ENCODE measurements at places on chromosomes 12 and 14. TPM values are rescaled to one million over a fixed set of nuclear protein-coding genes. Genes with fewer than 3 reads are reported as not detected.

Gene PDZRN4
- not detected for total RNA-seq

Gene INSM2
- total RNA-seq, result not detected

Gene SMIM10L1
- 13.3 TPM for total RNA-seq

Gene LPAR5
- total RNA-seq, result 0.14 TPM

Gene SYNE3
- 3.5 TPM for total RNA-seq

Gene DPF3
- total RNA-seq, result 1.9 TPM

Gene PMEL
- total RNA-seq, result 0.67 TPM

Gene NUP37
- total RNA-seq, result 47.4 TPM

Gene TBK1
- 20.2 TPM for total RNA-seq

Gene PLEKHD1
- total RNA-seq, result not detected

Gene SNAPC1
- total RNA-seq, result 12.2 TPM

Gene NID2
- 17.2 TPM for total RNA-seq

Gene MGP
- 55.5 TPM for total RNA-seq

Gene ANO2
- total RNA-seq, result under 0.01 TPM

All from mammary epithelial cell (primary cell).